Activated T-helper 9 cell treated with anti-CD3 and anti-CD28 coated beads, Interleukin-2, amount 50 U/mL, for 16 hours (primary cell): ENCODE measurements at places on chromosomes 2 and 18.

DNA sequence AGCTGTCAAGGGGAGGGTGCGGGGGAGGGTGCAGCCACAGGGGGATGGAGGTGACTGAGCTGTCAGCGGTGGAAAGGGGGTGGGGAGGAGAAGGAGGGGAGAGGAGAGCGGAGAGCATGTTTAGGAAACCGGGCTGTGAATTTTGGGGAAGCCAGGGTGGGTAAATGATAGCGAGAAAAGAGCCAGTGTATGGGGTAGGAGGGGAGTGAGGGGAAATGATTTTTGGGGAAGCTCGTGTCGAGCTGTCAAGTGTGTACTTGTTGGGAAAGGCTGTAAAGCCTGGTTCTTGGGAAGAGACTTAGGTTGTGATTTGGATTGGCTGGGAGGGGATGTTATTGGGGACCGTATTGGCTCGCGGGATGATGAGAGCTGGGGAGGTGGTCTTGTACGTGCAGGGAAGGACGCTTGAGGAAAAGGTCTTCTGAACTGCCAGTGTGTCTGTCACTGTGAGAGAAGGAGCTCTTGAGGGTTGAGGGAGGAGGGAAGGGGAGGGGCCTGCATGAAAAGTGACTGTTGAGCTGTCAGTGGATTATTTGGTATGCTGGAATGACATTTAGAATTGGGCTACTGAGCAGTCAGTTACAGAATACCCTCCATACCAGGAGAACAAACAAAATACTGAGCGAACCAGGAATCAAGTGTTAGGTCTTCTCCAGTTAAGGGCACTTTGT is 1.0 kb downstream of the UBR3 start:
- peak; percentile 34 for DNase-seq

- no peak for DNase-seq
These were observed 19.5 kb upstream of the ERCC3 start for GRCh38 chr2:127313406-127313805.

DNA sequence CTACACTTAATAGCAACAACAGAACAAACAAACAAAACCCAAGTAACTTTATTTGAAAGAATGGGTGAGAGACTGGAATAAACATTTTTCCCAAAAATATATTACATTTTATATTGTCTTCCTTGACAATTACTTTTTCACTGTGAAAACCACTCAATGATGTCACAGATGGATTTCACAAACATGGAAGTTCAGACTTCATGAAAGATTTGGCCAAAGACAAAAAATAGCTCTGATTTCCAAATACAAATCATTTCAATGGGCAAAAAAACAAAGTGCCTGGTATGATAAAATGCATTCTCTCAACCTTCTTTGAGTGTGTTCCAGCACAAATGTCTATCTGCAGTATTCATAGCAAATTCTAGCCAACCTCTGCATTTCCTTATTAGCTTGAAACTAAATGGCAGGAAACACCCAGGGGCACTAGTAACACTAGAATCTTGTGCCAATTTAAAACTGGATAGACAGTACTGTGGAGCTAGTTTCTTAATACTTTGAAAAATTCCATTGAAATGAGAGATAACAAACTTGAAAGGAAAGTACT is 28.5 kb upstream of the NAPG start:
- DNase-seq: no peak

GRCh38 chr2:10256031-10256514 is 46.6 kb upstream of the HPCAL1 start:
- DNase-seq: no peak

- DNase-seq: no peak
These were observed 216.4 kb downstream of the TWIST2 start for GRCh38 chr2:239064253-239064652.

GRCh38 chr18:57220930-57221483 is 74.1 kb downstream of the BOD1L2 start:
- no peak for DNase-seq

DNA sequence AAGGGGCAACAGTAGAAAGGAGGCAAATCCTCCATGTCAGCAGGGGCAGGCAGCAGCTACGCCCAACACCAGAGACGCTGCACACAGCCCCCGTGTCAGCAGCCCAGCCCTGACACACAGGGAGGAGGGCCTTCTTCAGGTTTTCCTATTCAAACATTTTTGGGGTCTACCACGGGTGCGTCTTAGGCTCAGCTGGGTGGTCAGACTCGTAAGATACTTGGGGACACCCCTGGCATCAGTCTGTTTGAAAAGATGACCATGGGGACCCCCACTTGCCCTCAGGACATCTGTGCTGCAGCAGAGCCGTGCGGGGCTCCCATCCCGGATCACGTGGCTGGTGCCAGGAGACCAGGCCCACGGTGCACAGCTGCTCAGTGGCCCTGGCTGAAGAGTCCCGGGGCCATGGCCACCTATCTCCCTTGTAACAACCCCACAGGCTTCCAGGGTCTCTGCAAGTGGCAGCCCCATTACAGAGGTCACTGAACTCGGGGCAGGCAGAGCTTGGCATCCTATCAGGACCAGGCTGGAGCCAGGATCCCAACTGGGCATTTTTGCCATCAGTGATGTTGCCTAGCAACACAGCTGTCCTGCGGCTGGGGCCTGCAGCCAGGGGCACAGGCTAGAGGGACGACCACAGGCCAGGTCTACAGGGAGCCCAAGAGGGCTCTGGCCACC is 82.5 kb downstream of the EDAR start:
- no peak for DNase-seq

DNA sequence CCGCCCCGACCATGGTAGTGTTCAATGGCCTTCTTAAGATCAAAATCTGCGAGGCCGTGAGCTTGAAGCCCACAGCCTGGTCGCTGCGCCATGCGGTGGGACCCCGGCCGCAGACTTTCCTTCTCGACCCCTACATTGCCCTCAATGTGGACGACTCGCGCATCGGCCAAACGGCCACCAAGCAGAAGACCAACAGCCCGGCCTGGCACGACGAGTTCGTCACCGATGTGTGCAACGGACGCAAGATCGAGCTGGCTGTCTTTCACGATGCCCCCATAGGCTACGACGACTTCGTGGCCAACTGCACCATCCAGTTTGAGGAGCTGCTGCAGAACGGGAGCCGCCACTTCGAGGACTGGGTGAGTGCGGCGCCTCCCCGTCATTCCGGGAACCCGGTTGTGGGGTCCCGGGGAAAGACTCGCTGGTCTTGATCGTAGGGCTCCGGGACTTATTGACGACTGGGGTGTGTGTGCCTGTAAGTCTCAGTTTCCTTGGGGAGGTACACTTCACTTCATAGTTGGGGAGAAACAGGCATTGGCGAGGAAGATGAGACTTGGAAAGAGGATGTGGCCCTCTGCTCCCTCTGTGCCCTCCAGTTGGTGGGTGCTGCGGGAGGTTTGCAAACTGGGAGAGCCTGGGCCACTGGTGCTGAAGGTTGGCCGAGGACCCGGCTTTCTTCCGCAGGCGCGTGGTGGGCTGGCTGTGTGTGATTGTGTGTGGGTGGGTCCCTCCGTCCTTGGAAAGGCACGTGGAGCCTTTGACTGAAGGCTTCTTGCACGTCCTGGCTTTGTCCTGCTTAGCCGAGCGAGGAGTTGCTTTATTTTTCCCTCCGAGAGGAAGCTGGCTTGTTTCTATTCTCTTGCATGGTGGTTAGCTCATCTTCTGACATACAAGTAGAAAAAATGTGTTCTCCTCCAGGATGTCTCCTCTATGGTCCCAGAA is 886 bp downstream of the PRKCE start:
- no peak for DNase-seq

DNA sequence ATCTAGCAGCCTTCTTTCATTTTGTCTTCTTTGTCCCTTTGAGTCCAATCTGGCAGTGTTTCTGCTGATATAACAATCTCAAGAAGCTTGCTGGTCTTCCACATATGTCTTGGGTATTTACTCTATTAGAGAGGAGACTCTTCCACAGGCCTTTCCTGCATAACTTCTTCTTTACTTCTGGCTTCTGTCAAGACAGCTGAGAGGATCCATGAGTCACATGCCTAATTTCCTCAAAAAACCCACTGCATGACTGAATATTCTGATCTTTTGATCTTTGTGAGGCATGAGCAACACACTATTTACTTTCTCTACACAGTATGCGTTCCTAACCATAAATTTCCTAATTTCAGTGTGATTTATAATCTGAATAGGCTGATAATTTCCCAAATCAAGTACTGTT is 5.1 kb upstream of the DCC start:
- DNase-seq: no peak

DNA sequence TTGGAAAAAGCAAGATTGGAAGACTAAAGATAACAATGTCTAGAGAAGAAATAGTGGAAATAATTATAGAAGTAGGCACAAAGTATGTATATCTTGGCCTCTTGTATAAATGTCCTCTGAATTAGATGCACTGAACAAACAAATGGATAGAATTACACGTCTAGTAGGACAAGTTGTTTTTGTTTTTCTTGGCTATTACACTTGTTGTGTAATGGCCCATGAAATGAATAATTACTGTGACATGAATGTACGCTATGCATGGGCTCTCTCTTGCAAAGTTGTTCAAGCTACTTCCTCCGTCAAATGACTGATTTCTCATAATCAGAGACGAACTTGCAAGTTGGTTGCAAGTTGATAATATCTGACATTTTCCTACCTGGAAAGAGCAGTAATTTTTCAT is 126.2 kb downstream of the PDE1A start:
- DNase-seq: no peak

- DNase-seq: no peak
These were observed 88.5 kb downstream of the KLF7 start for GRCh38 chr2:207077266-207077665.

DNA sequence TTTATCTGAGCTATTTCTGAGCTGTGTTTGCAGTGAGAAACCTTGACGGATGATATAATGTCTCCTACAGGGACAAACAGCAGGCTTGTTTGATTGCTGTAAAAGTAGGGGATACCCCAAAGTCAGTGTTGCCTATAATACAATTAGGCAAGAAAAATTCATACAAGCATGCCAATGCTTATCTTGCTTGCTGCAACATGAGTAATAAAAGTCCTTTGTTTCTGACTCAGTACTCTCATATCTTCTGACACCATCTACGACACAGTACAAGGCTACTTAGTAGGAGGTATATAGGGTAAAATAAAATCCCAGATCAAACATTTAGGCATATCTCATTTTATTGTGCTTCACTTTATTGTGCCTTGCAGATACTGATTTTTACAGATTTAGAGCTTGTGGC is 33.0 kb downstream of the ERBB4 start:
- DNase-seq: no peak

DNA sequence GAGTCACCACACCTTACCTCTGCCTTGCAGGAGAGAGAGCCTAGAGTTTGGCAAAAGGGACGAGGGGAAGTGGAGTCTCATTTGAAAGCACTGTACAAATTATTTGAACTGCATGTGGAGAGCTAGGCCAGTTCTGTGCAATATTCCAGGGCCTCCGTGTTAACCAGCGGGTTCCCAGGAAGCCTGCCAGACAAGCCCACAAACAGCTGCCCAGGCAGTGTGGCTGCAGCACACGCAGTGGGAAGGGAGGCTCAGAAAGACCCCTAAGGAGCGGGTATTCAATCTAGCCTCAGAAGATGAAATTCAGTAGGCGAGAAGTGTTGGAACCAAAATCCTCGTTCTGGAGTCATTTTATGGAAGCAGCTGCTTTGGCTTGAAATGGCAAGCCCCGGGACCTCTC is 30.7 kb downstream of the CNGA3 start:
- no peak for DNase-seq

DNA sequence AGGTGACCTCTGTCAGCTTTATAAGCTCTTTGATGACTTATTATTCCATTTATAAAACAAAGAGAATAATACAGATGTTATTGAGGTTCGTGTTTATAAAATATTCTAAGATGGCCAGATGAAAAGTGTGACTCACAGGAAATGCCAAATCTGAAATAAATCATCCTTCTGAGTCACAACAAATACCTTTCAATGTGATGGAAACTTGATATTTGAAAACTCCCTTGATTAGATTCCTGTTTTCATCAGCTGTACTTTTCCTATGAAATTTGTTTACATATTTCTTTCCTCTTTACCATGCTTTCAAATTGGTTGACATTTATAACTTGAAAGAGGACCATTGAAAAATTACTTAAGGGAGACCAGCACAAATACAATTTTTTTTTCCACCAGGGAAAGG is 30.6 kb upstream of the PPP1R1C start:
- no peak for DNase-seq

GRCh38 chr2:166163775-166164174 is 36.0 kb upstream of the SCN1A start:
- no peak for DNase-seq

DNA sequence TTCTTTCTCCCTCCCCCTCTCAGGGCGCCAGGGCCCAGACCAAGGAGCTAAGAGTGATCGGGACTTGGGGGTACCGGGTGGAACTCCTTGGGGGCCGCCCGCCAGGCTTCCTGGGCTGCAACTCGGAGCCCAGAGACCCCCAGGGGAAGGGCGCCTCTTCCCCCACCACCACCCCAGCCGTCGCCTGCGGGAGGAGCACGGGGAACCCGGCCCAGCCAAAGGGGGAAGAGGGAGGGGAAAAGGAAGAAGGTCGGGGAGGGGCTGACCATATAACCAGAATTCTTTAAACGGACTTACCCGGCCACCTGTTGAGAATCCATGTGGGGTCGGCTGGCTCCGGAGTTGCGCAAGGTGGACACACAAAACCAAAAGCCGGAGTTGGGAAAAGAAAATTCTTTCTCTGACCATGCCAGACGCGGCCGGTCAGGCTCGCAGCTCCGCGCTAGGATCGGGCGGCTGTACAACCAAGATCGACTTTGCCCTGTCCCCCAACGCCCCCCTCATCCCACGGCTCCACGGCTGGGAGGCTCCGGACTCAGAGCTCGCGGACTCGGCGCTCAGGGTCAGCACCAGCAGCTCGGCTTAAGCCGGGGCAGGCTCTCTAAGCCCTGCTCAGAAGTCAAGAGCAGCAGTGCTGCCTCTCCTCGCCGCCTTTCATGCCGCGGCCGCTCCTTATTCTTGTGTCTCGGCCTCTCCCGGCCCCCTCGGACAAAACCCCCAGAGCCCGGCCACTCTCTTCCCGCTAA is 6.3 kb upstream of the SIX3 start:
- DNase-seq: no peak

GRCh38 chr2:38552259-38552658 is 50.5 kb downstream of the HNRNPLL start:
- no peak for DNase-seq

- DNase-seq: no peak
These were observed 589.9 kb upstream of the LRRTM1 start for GRCh38 chr2:80894486-80894885.

- DNase-seq: no peak
These were observed 12.4 kb upstream of the TAF1B start for GRCh38 chr2:9830685-9831410.

GRCh38 chr2:45919711-45920111 is 268.2 kb downstream of the PRKCE start:
- no peak for DNase-seq

- no peak for DNase-seq
These were observed 157.1 kb upstream of the SCN7A start for GRCh38 chr2:166651080-166651675.
